ENCODE measurements at places on chromosomes 2 and 18. TPM values are rescaled to one million over a fixed set of nuclear protein-coding genes. Genes with fewer than 3 reads are reported as not detected.
A peak's percentile ranks its signal among the peaks of the same experiment; 100 is the strongest.

- no peaks in the 10 kb centered on the region for H3K27me3 ChIP-seq
- H3K4me1 ChIP-seq = no peaks in the 10 kb centered on the region
- H3K27ac ChIP-seq = no peak overlapping the region
- DNase-seq = no peak
Observed at GRCh38 chr2:205034034-205034433, 488.8 kb downstream of the PARD3B start.

UGT1A4 gene
- total RNA-seq = not detected

CLEC4F gene
- 0.20 TPM for total RNA-seq

GRCh38 chr2:45650851-45651414 lies 542 bp upstream of the PRKCE start:
- H3K36me3 ChIP-seq = no peaks in the 10 kb centered on the region
- H3K27me3 ChIP-seq = no peaks in the 10 kb centered on the region
- H3K4me3 ChIP-seq = peak overlapping the region; percentile 74

LYG2 gene
- not detected for total RNA-seq

CNGA3 gene
- total RNA-seq = not detected

DNA sequence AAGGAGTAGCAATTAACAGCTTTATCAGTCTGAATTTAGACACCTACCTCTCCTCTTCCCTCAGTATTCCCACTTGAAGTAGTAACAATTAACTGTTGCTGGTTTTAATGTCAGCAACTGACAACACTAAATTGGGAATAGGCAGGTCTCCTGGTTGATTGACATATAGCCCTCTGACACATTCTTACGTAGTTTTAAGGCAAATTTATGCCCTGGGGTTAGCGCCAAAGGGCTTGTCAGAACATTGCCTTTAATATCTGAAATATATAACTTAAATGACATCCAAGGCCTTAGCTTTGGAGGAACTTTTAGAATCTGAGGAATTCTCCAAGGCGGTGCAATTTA lies 7.4 kb downstream of the ASXL3 start:
- peaks cover 1% of the 10 kb centered on the region for H3K27me3 ChIP-seq
- H3K36me3 ChIP-seq = no peaks in the 10 kb centered on the region
- no peak overlapping the region for H3K4me3 ChIP-seq
- DNase-seq = no peak
- H3K4me1 ChIP-seq = no peaks in the 10 kb centered on the region

GRCh38 chr2:30666266-30666874 lies 140.9 kb downstream of the CAPN13 start:
- H3K27ac ChIP-seq = peak overlapping the region; percentile 18
- no peaks in the 10 kb centered on the region for H3K27me3 ChIP-seq
- no peaks in the 10 kb centered on the region for H3K4me1 ChIP-seq
- no peak for DNase-seq
- no peaks in the 10 kb centered on the region for H3K36me3 ChIP-seq

DNA sequence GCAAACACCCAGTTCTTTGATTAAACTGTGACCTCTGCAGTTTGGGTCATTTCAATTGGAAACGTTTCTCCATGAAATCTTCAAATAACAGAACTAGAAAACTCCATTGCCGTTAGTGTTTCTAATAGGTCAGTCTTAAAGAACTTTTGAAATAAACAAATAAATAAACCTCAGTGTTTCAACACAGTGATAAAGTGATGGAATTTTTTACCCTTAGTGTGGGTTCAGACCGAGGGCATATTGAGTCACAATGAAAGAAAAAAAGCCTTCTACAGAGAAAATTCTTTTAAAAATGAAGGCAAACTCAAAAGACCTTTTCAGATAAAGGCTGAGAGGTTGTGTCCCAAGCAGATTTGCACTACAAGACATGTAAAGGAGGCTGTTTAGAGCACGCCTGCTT lies 149.6 kb downstream of the NCKAP5 start:
- no peak overlapping the region for H3K4me3 ChIP-seq
- no peak overlapping the region for H3K27ac ChIP-seq
- no peaks in the 10 kb centered on the region for H3K36me3 ChIP-seq
- H3K4me1 ChIP-seq = peaks cover 4% of the 10 kb centered on the region

DNA sequence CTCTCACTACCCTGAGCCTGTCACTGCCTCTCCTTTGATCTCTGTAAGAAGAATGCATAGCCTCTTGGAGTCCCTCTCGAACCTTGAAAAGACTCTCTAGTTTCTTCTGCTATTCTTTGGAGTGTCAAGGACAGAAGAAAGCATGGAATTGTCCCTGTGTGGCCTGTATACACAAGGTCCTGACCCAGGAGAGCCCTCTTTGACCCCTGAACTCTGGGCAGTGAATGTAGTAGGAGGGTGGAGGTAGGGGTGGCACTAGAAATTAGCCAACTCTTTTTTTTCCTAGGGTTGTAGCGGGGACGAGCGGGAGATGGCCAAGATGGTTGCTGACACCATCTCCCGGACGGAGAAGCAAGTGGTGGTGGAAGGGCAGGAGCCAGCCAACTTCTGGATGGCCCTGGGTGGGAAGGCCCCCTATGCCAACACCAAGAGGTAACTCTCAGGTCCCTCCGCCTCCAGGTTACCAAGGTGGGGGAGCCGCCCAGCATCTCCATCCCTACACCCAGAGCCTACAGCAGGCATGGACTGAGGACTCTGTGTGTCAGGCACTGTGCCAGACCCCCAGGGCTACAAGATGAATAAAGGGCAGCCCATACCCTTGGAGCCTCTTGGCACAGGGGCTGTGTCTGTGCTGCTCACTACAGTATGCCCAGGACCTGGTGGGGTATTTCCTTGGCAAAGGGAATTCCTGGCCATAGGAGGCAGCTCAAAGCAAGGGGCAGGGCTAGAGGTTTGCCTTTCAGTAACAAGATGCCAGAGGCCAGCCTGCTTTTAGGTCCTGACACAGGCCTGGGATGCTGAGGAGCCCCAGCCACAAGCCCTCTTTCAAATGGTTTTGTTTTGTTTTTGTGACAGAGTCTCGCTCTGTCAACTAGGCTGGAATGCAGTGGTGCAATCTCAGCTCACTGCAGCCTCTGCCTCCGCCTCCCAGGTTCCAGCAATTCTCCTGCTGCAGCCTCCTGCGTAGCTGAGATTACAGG lies 16.4 kb downstream of the VIL1 start:
- H3K27me3 ChIP-seq = no peaks in the 10 kb centered on the region
- H3K4me3 ChIP-seq = no peak overlapping the region
- DNase-seq = no peak
- no peak overlapping the region for H3K27ac ChIP-seq
- H3K4me1 ChIP-seq = no peaks in the 10 kb centered on the region
- H3K36me3 ChIP-seq = no peaks in the 10 kb centered on the region

PTPRN gene
- total RNA-seq = not detected

WDR75 gene
- total RNA-seq = 24.6 TPM

NXPH2 gene
- total RNA-seq = not detected

INHA gene
- total RNA-seq = 0.44 TPM

DNA sequence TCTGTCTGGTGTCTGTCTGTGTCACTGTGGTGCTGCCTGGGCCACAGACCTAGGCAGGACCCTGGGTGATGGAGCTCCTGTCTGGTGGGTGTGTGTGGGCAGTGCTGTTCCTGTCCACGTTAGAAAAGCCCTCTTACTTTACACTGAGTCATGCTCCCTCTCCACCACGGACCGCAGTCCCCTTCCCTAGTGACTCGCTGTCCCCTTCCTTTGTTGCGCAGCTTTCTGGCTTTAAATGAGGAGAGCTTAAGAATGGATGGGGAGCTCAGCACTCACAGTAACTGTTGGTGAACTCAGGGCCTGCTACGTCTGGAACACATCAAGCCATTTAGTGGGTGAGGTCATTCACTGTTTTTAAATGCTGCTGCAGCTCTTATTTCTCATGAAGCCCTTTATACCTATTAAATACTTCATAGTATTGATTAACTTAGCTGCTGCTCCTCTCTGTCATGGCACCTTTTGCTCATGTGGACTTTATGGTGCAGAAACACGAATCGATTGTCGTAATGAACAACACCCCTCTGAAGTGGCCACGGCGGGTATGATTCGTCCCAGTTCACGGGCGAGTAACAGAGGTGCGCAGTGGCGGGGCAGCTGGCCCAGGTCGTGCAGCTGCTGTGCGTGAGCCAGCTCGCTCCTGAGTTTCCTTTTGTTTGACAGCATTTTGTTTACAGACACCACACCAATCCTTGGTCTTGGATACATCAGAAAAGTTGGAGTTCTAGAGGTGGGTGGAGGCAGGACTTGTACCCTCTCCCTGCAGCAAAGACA lies 100.4 kb downstream of the LDLRAD4 start:
- H3K27ac ChIP-seq = no peak overlapping the region
- H3K36me3 ChIP-seq = no peaks in the 10 kb centered on the region
- H3K27me3 ChIP-seq = no peaks in the 10 kb centered on the region
- H3K4me1 ChIP-seq = no peaks in the 10 kb centered on the region
- DNase-seq = no peak

- no peak within 1 kb of the TSS for H3K27ac ChIP-seq
- no peak within 1 kb of the TSS for H3K4me3 ChIP-seq
- H3K36me3 ChIP-seq = no peaks in the 10 kb centered on the region
- peak; percentile 77 for DNase-seq
- H3K4me1 ChIP-seq = no peaks in the 10 kb centered on the region
Observed at GRCh38 chr18:5197032-5197434, at the start of gene AKAIN1. Gene AKAIN1 (minus strand): TSS chr18:5197257. CDS start chr18:5197053, 204 bp downstream.

GRCh38 chr2:6785493-6785892 lies 80.2 kb downstream of the CMPK2 start:
- DNase-seq = no peak
- H3K4me3 ChIP-seq = no peak overlapping the region
- no peaks in the 10 kb centered on the region for H3K36me3 ChIP-seq
- no peak overlapping the region for H3K27ac ChIP-seq
- peaks cover 27% of the 10 kb centered on the region for H3K4me1 ChIP-seq

CIB4 gene
- total RNA-seq = not detected

- no peaks in the 10 kb centered on the region for H3K36me3 ChIP-seq
- H3K27ac ChIP-seq = no peak overlapping the region
- H3K4me3 ChIP-seq = no peak overlapping the region
- no peak for DNase-seq
- no peaks in the 10 kb centered on the region for H3K27me3 ChIP-seq
Observed at GRCh38 chr2:67991456-67991855, 71.3 kb downstream of the C1D start.

GRCh38 chr2:144136297-144137010 lies 383.5 kb downstream of the ZEB2 start:
- no peak overlapping the region for H3K27ac ChIP-seq
- DNase-seq = no peak
- peaks cover 2% of the 10 kb centered on the region for H3K36me3 ChIP-seq
- H3K27me3 ChIP-seq = no peaks in the 10 kb centered on the region

DNA sequence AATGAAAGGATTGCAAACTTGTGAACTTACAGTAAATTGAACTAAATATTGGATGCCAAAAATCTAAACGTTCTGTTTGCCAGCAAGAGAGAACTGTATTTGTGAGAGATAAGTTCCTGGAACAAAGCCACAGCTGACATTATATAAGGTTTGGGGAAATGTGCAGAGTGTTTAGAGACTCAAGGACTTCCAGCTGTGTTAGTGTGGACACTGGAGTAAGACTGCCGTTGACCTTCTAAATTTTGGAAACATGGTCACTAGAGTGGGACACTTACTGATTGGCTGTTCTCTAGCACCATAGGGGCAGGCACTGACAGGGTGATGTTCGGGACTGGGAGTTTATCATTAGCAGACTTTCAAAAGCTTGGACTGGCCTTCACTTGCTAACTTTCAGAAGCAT lies 40.5 kb downstream of the SCN9A start:
- H3K4me3 ChIP-seq = no peak overlapping the region
- DNase-seq = no peak
- no peak overlapping the region for H3K27ac ChIP-seq
- H3K27me3 ChIP-seq = no peaks in the 10 kb centered on the region
- H3K36me3 ChIP-seq = no peaks in the 10 kb centered on the region

VAMP8 gene
- total RNA-seq = 250 TPM

DNA sequence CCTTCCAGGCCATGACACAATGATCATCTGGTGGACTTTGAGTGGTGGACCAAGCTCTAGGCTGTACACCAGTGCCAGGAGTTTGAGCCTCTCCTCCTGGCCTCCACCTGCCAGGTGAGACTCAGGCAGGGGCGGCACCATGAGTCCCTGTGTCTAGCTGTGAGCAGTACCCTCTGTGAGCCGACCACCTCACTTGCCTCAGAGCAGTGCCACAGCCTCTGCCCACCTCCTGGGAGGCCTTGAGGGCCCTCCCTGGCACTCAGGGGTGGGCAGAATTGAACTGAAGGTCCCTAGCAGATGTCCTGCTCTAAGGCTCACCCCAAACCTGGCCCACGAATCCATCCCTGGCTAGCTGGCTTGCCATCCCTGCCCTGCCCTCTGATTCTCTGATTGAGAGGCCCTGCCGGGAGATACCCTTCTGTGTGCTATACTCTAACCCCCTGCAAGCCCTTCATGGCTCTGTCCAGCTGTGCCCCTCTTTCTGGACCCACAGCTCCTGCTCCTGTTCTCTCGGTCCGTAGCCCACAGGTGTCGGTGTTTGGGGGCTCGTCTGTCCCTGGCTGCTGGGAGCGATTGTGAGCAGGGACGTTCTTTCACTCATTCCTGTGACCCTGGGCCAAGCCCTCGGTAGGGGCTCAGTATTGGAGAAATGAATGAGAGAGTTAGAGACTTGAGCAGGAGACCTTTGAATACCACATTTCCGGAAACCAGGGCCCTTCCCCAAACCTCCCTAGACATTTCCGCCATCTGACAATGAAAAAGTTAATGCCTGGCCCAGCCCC lies 70.0 kb downstream of the INHBB start:
- DNase-seq = no peak
- H3K4me3 ChIP-seq = no peak overlapping the region
- no peaks in the 10 kb centered on the region for H3K27me3 ChIP-seq
- no peaks in the 10 kb centered on the region for H3K4me1 ChIP-seq
- no peaks in the 10 kb centered on the region for H3K36me3 ChIP-seq

- no peaks in the 10 kb centered on the region for H3K36me3 ChIP-seq
- H3K27ac ChIP-seq = peak overlapping the region; percentile 54
- DNase-seq = no peak
- peaks cover 98% of the 10 kb centered on the region for H3K4me1 ChIP-seq
- H3K4me3 ChIP-seq = no peak overlapping the region
Observed at GRCh38 chr2:46332686-46333281, 35.6 kb downstream of the EPAS1 start.

DNA sequence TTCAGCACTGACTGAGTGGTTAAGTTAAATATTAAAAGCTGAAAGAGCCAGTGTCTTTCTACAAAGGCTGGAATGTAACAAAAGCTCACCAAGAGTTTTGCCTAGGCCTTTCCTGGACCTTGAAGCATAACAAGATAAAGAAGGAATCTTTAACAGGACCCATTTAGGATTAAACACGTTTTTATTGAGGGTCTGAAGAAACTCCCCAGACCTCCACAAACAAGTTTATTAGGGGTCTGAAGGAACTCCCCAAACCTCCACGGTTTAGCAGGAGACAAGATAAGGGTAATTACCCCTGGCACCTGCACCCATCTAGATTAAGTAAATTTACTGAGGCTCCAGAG lies 104.0 kb downstream of the ACAA2 start:
- DNase-seq = no peak
- no peak overlapping the region for H3K4me3 ChIP-seq
- no peaks in the 10 kb centered on the region for H3K4me1 ChIP-seq
- H3K27me3 ChIP-seq = no peaks in the 10 kb centered on the region
- H3K27ac ChIP-seq = no peak overlapping the region
- H3K36me3 ChIP-seq = no peaks in the 10 kb centered on the region

- H3K27ac ChIP-seq = no peak overlapping the region
- no peaks in the 10 kb centered on the region for H3K4me1 ChIP-seq
Observed at GRCh38 chr18:27314996-27315395, 129.9 kb upstream of the CHST9 start.

- no peak overlapping the region for H3K27ac ChIP-seq
- no peak overlapping the region for H3K4me3 ChIP-seq
- no peaks in the 10 kb centered on the region for H3K36me3 ChIP-seq
- no peak for DNase-seq
- H3K27me3 ChIP-seq = peaks cover 99% of the 10 kb centered on the region
Observed at GRCh38 chr2:170711774-170712652, 3.1 kb upstream of the SP5 start.

KLHL30 gene
- total RNA-seq = 1.0 TPM

Measured in left lung (tissue), 14 donors.